ENCODE measurements at places on chromosomes 6 and 20.

DNA sequence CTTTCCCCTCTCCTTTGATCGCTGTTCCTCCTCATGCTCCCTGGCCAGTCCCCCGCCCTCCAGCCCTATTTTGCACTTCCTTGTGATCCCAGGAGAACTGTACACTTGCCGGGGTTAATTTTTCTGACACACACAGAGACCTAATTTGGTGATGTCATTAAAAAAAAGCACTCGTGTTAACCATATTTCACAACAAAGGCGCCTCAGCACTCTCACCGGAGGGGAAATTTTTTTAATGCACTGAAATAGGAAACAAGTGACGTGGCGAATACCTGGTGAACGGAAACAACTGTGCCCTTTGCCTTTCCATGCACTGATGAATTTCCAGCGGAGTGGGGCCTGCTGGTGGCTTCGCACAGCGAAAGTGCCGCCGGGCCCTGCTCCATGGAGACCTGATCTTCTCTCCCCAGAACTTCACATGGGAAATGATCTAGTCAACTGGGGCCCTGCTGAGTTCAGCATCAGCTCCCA is 53.9 kb upstream of the TAGAP start:
- DNase-seq, result no peak

DNA sequence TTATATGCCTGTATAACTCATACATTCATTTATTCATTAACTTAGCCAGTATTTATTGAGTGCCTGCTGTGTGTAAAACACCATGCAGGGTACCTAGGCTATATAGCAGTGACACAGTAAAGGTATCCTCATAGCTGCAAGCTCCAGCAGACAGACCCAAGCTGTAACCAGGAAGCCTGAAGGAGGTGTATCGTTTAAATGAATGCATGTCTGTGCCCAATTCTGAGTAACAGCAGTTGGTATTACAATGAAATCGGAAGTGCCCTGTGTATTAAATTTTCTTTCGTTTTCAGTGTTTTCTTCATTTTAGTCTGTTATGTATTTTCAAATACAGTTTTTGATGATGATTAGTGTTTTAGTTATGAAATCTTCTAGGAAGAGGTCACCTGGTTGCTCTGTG is 485.8 kb upstream of the SOX4 start:
- no peak for DNase-seq

GRCh38 chr20:16441546-16442164 is 131.6 kb downstream of the KIF16B start:
- DNase-seq, result no peak

GRCh38 chr6:164274493-164274892 is 860.0 kb downstream of the QKI start:
- no peak for DNase-seq

DNA sequence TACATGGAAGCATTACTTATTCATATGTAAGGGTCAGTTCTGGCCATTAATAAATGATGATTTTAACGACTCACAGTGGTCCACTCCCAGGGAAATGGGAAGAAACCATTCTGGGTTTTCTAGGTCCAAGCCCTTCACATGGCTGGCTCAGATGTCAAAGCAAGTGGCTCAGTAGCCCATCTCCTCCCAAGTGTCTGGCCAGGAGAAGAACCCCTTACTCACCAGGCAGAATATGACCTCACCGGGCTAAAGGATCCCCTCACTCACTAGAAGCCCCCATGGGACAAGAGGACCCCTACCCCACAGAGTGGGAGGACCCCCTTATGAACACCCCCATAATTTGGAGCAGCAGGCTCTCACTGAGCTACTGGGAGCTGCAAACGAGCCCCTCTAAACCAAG is 34.0 kb downstream of the PREX1 start:
- DNase-seq, result no peak

GRCh38 chr6:29355603-29356002 is 13.1 kb downstream of the OR5V1 start:
- DNase-seq, result no peak

DNA sequence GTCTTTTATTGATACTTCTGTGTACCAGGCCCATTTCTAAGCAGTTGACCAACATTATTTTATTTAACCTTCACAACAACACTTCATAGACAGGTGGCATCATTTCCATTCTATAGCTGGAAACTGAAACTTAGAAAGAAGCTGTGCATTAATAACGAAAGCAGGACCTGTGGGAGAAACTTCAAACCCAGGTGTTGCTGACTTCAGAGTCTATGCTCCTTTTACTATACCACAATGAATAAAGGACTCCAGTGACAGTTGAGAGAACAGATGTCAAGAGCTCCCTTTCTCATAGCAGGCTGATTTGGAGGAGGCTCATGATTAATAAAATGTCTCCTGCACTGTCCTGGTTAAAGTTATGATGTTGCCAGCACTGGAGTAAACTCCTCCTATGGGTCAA is 56.6 kb upstream of the POU3F2 start:
- no peak for DNase-seq

DNA sequence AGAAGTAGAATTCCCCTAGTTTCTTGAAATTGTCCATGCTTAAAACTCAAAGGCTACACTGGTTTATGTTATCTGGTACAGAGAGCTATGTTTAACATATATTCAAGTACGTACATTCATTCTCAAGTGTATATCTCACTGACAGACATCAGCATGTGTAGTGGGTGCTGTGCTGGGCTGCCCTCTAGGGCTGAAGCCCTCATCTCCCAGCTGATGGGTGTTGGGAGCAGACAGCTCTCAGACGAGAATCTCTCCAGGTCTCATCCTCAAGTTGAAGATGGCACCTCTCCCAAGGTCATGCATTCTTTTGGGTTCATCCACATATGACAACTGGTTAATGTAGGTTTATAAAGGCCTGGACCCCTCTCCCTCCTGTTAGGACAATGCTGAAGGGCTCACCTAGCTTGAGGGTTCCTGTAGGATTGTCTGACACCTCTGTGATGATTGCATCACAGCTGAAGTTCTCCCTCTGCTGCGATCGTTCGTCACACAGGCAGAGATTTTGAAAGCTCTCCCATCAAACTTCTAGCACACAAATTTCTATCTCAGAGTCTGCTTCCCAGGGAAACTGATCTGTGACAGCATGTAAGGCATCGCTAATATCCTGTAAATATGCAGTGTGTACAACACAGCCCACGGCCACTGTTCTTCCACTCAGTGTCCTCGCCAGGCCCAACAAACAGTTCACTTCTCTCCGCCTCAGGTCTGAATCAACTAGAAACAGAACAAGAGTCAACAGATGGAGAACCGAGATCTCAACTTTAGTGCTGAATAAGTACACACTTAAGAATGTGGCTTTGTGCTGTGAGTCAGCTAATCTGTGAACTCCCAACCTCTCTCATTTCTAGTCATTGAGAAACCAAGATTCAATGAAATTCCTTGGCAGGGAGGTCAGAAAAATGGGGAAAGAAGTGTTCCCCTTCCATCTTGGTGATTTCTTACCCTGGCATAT is 43.2 kb downstream of the PREP start:
- peak; percentile 95 for DNase-seq

DNA sequence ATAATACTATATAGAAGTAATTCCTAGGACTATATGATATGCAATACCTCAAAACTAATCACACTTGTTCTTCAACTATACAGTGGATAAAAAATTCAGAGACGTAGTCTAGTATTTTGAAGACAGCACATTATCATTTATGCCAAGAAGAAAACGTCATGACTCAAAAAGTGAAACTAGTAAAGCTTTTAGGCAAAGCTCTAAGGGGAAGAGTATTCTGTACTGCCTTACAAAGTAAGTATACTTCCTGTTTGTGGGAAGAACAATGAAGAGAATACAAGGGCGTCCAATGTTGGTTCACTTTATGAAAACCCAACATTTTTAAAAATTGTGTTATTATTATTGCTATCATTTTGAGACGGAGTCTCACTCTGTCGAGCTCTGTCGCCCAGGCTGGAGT is 27.9 kb downstream of the LOC128125822 start:
- no peak for DNase-seq

DNA sequence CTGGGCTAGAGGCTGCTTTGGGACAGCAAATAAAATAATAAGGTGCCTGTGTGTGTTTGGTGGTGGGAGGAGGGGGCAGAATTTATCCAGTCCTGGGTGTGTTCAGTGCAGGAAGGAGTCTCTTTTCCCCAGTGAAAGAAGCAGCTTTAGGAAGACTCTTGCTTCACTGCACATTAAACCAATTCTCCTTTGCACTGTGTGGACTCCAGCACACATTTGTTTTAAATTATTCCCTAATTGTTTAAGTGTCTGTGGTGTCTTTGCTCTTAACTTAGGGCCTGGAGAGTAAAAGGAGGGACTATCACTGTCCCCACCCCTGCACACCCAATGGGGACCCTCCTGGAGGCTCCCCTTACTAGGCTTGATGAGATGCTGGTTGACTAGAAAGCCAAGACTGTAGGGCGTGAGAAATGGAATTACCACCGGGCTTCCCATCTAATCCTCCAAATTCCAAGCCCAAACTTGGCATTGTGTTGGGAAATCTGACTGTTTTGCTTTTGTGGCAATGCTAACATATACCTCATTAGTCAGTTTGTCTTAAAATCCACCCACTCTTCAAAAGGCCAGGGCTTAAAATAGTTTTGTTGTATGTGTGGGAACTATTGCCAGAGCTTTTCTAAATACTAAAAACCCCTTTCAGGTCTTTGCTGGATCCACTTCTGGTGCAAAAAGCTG is 13.5 kb upstream of the DAAM2 start:
- DNase-seq, result peak; percentile 24

DNA sequence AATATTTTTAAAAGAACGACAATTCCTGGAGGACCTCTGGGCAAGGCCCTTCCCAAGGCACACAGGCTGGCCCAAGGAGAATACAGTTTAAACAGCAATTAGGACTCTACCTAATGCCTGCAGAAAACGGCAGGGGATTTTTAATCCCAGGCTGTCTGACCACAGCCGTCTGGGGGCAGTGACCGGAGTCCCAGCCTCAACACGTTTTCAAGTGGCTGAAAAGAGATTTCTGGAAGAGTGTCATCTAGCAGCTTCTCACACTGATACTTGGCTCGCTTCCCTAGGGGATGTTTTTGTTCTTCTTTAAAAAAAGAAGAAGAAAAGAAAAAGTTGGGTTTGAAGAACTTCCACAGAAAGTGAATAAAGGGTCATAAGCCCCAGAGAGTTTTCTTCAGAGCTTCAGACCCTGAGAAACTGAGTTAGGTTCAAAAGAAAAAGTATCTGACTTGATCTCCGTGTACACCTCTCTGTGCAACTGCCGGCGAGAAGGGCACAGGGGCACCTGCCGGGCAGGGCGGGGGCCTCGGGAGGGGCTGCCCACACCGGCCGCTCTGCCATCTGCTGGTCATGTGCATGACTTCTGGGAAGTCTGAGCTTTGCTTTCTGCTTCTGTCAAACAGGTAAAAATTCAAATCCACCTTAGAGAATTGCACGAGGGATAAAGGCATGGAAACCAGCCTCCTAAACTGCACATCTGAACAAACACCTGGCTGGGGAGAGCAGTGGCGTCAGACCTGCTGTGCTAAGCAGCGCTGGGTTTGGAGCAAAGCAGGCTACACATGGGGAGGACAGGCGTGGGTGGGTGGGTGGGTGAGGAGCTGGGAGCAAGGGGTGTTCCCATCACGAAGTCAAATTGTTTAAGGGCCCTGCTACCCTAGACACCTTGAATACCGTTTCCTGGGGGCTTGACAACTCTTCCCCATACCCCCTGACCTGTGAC is 33.0 kb downstream of the RRBP1 start:
- no peak for DNase-seq

GRCh38 chr6:129719692-129720091 is 9.7 kb upstream of the ARHGAP18 start:
- no peak for DNase-seq

DNA sequence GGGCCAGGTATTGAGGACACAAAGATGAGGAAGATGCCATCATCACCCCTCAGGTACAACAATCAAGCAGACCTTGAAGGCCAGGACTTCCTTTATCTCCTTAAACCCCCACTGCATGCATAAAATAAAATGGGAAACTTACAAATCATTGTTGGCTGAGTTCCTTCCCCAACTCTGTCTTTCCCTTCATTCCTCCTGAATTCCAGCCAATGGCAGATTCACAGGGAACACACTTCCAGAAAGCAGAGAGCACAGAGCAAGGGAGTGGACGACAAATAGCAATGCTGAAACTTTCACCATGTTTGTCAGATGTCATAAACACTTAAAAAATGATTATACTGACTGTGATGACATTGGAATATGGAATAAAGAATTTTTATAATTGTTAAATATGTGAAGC is 37.3 kb upstream of the NXT1 start:
- DNase-seq, result no peak

DNA sequence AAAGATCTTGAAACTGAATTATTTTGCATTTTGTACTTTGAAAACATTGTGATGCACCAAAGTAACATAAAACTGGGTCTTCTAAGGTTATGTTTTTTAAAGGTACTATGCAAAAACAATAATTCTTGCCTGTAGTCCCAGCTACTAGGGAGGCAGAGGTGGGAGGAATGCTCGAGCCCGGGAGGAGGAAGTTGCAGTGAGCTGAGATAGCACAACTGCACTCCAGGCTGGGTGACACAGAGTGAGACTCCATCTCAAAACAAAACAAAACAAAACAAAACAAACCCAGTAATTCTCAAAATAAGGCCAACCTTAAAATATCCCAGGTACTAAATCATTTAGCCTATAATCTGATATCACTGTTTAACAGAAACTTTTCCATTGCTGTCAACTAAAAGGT is 269.6 kb downstream of the KHDC1L start:
- no peak for DNase-seq

DNA sequence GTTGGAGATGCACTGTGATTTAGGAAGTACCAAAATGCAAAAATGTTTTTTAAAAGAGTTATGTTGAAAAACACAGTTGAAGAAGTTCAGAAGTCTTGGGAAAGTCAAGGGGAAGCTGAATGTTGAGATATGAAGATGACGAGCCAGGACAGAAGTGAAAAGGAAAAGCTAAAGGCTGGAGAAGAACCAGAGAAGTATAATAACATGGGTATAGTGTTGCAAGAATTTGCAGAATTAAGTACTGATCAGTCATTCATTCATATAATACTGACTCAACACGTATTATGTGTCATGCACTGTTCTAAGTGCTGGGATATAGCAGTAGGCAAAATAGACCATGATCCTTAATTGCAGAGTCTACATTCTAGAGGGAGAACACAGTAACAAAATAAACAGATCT is 432.8 kb downstream of the CDC5L start:
- DNase-seq, result peak; percentile 66

- peak; percentile 39 for DNase-seq
These were observed 230.8 kb downstream of the EYA2 start for GRCh38 chr20:47125508-47125757.

- no peak for DNase-seq
These were observed 72.0 kb downstream of the SYNJ2 start for GRCh38 chr6:158053377-158054313.

GRCh38 chr6:74073429-74073828 is 377.4 kb downstream of the CD109 start:
- DNase-seq, result peak; percentile 91

- DNase-seq, result peak; percentile 41
These were observed 38.5 kb downstream of the DLGAP4 start for GRCh38 chr20:36344517-36345132.

GRCh38 chr6:2510316-2510715 is 240.4 kb downstream of the MYLK4 start:
- no peak for DNase-seq

- DNase-seq, result peak; percentile 87
These were observed 410.5 kb downstream of the QKI start for GRCh38 chr6:163825033-163825432.

Data from fibroblast of mammary gland (primary cell).